Stimulated activated CD8-positive, alpha-beta memory T cell treated with anti-CD3 and anti-CD28 coated beads, Interleukin-7, amount 100 ng/mL, for 24 hours (primary cell): ENCODE measurements at places on chromosomes 5 and 9.

GRCh38 chr5:16722097-16722495 lies 105.3 kb upstream of the RETREG1 start:
- no peak for DNase-seq

- DNase-seq: no peak
Observed at GRCh38 chr5:137750436-137750835, 3.7 kb downstream of the HNRNPA0 start.

DNA sequence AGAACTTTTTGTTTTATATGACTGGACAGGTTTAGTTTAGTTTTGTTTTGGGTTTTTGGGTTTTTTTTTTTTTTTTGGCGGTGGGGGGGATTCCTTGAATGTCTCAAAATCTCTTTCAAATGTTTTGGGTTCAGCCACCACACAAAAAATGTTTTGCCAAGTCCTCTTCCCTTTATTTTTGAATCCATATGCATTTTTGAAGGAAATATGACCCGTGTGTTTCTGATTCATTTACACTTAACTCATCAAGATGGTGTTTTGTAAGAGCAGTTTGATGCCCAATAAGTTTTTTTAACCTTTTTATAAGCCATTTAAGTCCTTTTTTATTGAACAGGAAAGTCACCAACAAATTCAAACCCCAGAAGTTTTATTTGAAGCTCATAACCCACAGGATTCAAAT lies 209.8 kb downstream of the CWC27 start:
- no peak for DNase-seq

DNA sequence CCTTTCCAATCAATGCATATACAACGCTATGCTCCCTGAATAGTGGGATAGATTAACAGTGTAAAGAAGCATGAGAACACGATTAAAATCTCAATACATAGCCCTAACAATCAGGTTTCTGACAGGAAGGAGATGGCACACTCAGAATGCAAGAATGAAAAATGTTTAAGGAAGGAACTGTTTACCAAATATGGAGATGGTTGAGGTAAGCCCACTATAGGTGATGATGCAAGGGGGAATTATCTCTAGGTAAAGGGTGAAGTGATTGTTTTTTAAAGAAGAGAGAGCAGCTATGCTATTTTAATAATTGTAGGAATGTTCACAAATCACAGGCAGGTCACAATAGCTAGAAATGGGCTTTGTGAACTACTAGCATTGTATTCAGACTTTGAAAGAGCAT lies 302.4 kb downstream of the CHSY3 start:
- DNase-seq: no peak
